Brain microvascular endothelial cell (primary cell): ENCODE measurements at places on chromosomes 11 and 22.

DNA sequence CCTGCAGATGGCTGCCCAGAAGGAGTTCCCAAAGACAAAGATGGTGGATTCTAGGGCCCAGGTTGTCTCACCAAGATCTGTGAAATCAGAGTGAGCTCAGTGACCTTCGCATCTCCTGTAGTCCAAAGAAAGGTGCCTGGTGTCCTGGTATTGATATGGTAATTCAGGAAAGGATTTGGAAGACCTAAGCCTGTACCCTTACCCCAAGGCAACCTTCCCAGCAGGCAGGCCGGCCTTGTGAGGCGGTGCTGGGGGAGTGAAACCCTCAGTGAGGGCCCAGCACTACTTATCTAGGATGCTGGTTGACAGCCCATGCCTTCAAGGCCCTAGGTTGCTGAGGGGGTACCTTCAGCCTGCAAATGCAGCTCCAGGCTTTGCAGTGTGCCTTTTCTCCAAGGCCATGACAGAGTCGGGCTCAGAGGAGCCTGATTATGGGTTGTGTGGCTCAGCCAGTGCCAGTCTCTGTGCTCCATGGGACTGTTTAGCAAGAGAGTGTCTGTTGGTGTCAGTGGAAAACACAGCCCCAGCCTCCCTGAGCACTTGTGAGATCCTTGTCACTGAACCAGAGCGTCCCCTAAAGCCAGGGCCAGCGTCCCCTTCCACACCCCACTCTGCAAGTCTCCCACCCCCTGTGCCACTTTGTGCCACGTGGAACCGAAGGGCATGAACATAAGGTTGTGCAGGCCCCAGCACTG, 72.8 kb upstream of the MYOD1 start:
- DNase-seq, result no peak

DNA sequence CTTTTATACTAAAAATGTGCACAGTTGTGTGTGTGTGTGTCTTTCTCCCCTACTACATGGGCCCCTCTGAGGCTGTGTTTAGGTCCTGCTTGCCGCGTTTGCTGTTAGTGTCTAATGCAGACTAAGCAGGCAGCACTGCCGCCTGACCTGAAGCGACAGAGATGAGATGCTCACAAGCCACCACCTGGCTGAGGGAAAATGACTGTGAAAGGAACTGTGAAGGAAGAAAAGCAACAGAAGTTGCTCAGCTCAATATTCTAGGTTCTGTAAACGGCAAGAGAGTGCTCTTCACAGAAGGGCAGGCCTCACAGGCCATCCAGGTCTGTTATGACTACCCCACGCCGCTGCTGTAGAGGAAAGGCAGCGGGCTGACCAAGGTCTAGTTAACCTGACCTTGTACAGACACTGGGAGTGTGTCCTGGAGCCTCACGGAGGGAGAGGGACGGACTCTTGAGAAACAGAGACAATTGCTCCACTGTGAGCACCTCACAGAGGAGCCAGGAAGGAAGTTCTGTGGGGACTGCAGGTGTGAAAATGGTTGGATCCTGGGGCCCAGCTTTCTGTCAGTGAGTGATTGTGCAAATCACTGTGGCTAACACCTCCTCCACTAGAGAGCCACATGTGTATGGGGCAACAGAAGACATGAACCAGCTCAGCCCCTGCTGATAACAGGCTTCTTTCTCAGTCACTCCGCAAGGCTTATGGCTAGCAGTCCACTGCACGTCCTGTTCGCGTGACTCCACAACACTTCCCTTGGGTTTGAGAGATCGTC, 31.3 kb upstream of the YPEL1 start:
- no peak for DNase-seq

GRCh38 chr22:46070803-46071450, 79.4 kb upstream of the PPARA start:
- DNase-seq, result no peak

GRCh38 chr22:23565305-23565914, 14.7 kb downstream of the IGLL1 start:
- DNase-seq, result no peak

- no peak for DNase-seq
These were observed 12.4 kb upstream of the TIMP3 start for GRCh38 chr22:32788904-32789624.

- DNase-seq, result no peak
These were observed 1.7 kb downstream of the KLHDC7B start for GRCh38 chr22:50547263-50547985.

GRCh38 chr11:60935676-60936442, 11.6 kb downstream of the TMEM132A start:
- DNase-seq, result no peak

DNA sequence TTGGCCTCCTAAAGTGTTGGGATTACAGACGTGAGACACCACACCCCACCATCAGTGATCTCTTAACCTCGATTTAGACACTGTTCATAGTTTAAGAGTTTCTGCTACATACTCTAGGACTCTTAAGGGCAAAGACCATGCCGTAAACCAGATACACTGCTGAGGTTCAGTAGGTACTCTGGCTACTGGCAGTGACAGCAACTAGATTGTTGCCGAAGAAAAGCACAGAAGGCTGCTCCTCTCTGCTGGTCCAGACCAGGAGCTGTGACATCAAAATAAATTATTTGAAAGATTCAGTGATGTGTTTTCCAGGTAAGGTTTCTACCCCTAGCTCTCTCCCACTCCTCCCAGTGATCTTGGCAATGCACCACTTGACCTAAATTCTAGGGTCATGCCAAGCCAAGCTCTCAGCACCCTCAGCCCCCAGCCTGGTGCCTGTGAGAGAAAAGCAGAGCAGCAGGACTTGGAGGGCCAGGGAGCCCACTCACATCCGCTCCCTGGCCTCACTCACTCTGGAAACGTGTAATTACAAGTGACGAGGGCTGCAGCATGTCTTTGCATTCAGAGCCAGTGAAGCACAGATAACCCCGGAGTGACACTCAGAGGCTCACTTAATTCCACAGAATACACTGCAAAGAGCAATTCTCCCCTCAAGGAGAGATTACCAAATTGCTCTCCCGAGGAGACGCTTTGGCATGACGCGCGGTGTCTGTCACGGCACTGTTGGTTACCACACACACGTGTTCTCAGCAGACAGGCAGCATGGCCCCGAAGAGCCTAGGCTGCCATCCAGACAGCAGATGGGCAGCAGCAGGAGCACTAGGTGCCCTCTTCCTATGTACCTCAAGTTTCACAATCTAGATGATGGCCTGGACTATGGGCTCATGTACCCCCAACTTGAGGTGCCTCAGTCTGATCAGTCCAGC, 96.9 kb upstream of the PITPNB start:
- no peak for DNase-seq

DNA sequence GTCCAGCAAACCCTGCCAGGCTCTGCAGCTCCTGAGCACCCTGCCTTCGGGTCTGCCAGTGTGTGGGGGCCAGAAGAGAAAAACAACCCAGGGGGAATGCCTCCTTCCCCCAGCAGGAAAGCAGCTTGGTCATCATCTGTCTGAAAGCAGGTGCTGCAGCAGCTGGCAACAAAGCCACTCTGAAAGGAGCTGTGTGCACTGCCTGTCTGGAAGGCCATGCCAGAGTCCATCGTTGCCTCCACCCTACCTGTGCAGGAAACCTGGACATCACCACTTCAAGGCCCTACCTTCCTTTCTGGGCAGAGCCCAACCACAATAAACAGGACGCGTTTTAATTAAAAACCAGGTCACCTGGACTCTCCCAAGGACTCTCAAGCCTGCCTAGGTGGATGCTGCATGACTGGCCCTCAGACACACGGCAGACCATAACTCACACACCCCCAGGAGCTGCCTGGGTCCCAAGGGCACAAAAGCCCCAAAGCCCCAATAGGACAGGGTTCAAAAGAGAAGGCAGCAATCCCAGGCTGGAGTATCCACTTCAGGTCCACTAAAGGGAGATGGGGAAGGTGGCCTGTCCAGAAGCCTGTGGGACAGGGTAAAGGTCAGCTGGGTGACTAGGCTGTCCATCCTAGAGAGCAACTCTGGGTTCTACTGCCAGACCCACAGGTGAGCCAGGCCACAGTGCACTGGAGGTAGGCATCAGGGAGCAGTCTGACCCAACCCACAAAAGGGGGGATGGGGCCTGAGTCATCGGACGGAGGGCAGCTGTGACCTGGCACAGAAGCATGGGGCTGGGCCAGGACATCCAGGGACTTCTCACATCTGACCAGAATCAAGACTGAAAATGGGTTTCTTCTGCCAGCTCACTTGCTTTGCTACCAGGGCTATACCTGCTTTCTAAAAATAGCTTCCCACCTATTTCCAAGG, 6.1 kb downstream of the GNB1L start:
- DNase-seq, result no peak
